Hindlimb muscle (tissue), 1 donor: ENCODE measurements at places on chromosomes 7 and 10.

DNA sequence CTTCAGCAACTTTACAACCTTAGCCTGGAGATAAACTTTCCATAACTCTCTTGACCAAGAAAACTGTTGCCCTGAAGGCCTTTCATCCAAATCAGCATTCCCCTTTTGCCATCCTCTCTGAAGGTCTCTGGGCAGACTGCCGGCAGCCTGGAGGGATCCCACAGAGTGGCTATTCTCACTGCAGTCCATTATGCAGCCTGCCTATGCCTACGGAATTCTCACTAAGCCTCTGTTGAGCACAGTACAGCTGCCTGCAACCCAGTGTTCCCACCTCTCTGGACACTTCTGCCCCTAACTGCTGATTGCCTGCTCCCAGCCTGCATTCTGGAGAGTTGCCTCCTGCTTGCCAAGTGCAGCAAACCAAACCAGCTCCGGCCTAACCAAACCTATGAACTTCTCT is 548.9 kb upstream of the STEAP1 start:
- DNase-seq, result no peak

GRCh38 chr7:12809476-12809875 is 122.0 kb downstream of the ARL4A start:
- DNase-seq, result no peak

DNA sequence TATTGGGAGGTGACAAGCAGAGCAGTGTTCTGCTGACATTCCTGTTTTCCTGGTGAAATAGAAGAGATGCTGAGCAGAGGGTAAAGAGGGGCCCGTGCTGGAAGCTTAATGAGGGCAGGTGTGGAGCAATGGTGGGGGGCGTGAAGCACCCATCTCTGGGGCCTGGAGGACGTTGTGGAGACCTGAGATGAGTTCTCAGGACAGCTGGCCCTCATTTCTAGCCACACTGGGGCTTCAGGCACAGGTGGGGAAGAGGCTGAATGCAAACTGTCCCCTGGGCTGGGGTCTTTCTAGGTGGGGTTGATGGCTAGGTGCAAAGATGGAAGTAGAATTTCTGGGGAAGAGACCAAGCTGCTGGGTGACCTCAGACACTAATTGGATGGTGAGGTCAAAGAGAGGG is 274.2 kb upstream of the TCERG1L start:
- no peak for DNase-seq

GRCh38 chr7:778968-779451 is 51.9 kb upstream of the PRKAR1B start:
- no peak for DNase-seq

GRCh38 chr10:123938890-123939289 is 47.3 kb upstream of the CPXM2 start:
- no peak for DNase-seq

DNA sequence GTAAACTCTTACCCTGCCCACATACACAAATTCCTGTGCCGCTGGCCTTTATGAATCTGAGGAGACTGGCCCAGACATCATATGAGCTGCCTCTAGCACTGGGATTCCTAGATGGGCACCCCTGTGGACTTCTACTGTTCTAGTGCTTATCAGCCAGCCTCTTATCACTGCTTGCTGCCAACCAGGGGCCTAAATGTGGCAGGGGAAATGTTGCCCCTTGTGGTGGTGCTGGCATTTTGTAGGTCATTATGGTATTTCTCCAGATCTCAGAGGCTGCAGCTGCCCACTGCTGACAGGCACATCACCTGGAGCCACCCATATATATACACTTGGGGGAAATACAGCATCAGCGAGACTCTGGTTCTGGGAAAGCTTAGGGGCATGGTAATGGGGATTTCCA is 5.4 kb downstream of the SFR1 start:
- no peak for DNase-seq

DNA sequence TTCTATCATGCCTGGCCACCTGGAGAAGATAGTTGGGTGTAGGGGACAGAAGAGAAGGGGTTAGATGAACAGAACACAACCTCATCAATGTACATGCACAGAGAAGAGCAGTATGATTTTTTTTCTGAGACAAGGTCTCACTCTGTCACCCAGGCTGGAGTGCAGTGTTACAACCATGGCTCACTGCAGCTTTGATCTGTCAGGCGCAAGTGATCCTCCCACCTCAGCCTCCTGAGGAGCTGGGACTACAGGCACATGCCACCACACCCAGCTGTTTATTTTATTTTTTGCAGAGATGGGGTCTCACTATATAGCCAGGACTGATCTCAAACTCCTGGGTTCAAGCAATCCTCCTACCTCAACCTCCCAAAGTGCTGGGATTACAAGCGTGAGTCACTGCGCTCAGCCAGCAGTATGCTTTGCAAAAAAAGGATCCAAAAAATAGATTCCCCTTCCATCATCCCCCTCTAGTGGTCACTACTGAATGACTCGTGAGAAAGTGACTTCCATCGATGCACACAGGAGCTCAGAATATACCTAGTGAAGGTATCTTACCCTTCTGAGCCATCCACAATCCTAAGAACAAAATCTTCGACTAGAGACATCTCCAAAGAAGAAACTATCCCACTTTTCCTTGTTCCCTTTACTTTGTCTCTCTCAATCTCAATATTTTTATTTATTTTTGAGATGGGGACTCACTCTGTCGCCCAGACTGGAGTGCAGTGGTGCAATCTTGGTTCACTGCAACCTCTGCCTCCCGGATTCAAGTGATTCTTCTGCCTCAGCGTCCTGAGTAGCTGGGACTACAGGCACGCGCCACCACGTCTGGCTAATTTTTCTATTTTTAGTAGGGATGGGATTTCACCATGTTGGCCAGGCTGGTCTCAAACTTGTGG is 21.0 kb downstream of the ZCWPW1 start:
- DNase-seq, result peak; percentile 67

DNA sequence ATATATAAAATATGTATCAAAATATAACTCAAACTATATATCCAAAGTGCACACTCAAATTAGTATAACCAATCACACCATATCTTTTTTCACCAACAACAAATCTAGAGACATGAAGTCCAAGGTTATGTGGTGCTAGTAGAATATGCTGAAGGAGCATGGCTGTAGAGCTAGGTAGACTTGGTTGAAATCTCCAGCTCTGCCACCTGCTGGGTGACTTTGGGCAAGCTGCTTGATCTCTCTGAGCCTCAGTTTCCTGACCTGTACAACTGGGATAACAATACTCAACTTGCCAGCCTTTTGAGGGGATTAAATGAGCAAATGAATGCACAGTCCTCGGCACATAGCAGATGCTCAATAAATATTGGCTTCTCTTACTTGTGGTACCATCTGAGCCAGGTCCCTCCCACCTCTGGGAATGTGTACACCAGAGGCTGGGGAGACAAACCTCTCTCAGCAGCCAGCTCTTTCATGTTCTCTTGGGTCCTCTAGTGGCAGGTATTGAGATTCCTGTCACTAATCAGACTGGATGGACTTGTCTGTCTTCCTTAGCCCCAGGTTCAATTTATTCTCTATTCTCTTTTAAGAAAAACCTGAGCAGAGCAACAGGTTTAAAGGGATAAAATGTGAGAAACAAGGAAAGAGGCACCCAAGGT is 94.3 kb upstream of the PDE1C start:
- no peak for DNase-seq

DNA sequence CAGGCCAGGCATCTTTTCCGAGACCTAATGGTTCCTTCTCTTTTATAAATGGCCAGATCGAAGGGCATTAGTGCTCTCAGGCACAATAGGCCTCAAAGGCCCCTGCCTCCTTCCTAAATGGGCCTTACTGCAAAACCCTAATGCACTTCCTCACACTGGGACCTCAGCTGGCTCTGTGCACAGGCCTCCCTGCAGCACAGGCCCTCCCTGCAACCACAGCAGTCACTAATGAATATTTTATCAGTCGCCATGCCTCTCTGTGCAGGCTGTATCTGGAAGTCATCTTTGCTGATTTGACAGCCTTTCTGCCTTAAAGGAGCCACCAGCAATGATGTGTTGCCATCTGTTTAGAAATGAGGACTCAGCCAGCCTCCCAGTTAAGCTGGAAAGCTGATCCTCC is 54.9 kb upstream of the SDK1 start:
- DNase-seq, result no peak

DNA sequence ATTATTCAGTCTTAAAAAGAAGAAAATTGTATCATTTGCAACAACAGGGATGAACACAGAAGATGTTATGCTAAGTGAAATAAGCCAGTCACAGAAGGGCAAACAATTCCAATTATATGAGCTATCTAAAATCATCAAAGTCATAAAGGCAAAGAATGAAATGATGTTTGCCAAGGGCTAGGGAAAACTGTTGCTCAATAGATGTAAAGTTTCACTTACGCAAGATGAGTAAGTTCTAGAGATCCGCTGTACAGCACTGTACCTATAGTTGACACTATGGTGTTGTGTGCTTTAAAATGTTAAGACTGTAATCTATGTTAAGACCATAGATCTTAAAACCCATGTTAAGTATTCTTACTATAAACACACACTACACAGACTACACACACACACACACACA is 904.6 kb upstream of the LRRN3 start:
- DNase-seq, result no peak

DNA sequence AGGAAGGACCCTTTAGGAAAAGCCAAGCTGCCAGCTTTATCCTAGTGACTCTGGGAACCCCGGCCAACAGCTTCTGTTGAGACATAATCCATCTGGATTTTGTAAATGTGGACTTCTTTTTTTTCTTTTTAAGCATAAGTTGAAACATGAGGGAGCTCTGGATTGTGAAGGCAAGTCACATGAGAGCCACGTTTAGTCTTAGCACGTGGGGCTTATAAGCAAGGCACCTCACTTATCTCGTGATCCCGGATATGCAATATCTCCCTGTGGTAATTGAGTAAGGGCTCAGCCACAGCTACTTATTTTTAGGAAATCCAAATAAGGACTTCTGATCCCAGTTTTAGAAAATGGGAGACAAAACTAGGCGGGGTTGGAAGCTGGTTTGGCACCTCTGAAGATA is 111.2 kb upstream of the PTN start:
- DNase-seq, result peak; percentile 54

DNA sequence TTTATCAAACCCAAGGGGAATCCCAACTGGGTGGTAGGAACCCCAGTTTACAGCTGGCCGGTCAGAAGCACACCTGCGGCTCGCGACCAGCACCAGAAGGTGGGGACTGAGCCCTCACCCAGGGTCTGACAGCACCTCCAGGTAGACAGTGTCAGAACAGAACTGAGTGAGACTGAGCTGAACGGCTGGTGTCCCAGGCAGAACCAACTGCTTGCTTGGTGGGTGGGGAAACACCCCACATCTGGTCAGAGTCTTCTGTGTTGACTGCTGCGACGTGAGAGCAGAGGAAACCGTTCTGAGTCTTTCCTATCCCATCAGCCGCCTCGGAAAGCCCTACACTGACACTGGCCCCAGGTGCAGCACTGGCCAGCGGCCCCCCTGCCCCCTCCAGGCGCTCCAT is 160.7 kb downstream of the MAD1L1 start:
- no peak for DNase-seq

GRCh38 chr10:127991543-127992255 is 84.8 kb downstream of the PTPRE start:
- DNase-seq, result no peak

DNA sequence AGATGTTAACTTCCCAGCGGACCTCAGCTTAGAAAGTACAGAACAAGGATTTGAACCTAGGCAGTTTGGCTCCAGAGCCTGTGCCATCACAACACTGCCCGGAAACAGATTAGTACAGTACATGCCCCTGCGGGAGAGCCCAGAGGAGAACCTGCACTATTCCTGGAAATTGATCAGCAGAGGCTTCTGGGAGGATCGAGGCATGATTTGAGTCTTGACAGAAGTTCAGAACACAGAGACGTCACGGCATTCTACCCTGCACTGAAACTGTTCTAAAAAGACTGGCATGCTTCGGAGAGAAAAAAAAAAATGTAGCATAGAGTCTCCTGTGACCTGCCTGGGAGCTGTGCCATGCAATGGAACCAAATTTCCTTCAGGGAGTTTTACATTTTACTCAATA is 9.2 kb upstream of the IL6 start:
- no peak for DNase-seq

GRCh38 chr7:26439521-26440232 is 148.0 kb downstream of the SNX10 start:
- no peak for DNase-seq

- peak; percentile 6 for DNase-seq
Observed at GRCh38 chr10:63977329-63977923, 456.2 kb downstream of the REEP3 start.

DNA sequence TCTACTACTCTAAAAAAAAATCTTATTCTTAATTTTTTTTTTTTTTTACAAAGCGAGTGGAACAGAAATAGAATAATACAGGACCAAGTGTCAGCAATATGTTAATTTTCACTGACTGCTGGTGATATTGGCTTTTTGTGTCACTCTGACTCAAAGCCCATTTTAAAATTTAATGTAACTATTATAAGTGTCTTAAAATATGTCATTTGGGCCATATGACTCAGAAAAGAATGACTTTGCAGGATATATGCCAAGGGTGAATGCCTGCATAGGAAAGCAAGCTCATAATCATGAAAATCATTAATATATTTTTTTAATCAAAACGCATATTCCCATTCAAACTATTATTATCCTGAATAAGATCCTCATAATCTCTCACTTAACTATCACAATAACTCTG is 149.2 kb downstream of the GNAT3 start:
- no peak for DNase-seq

- no peak for DNase-seq
Observed at GRCh38 chr7:57305192-57305748, 144.7 kb upstream of the ZNF716 start.

DNA sequence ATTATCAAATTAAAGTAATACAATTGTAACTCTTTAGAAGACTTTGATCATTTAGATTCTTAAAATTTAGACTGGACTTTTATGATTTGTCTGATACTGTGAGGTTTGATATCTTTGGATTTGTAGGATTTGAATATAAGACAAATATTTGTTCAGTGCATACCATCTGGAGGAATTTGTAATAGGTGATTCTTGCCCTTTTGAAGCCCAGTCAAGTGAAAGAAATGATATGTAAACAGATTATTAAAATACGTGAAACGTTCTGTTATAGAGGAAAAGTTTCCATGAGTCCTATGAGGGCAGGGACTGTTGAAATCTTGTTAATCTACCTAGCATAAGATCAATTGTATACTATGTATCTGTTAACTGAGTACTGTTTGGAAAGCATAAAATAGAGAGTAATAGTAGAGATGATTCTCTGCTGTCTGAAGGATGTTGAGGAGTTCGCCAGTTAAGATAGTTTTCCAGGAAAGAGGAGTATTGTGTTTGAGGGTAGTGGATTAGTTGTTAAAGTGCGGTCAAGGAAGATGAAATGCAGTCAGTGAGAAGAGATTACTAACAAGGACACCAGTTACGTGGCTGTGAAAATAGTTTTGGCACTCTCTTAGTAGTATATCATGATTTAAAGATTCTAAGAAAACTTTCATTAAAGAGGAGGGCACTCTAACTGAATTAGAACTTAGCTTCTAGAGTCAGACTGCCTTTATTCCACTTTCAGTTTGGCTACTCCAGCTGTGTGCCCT is 14.4 kb downstream of the PDCD4 start:
- no peak for DNase-seq

DNA sequence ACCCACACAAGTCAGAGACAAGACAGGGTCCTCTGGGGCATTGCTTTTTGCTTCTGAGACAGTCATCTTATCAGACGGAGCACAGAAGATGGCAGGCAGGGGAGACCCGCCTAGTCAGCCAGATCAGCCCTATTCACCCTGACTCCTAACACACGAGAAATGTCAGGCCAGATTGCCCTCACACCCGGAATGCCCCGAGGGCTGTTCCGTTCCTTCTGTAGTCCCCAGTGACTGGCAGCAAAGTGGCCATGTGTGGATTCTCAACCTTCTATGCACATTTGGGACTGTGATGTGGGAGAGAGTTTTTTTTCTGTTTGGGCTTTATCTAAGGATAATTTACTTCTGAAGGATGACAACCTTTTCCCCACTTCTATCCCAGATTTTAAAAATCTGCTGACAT is 35.5 kb upstream of the TBX20 start:
- DNase-seq, result no peak

- no peak for DNase-seq
Observed at GRCh38 chr7:131231381-131232220, 96.1 kb upstream of the MKLN1 start.
